ENCODE measurements at places on chromosomes 7 and 10.

- no peak for DNase-seq
Measured at GRCh38 chr7:43384616-43385308, 198.1 kb upstream of the STK17A start.

GRCh38 chr10:127802531-127803095, 65.6 kb downstream of the FOXI2 start:
- DNase-seq = no peak

- DNase-seq = no peak
Measured at GRCh38 chr7:33087356-33087755, 21.8 kb downstream of the RP9 start.

- no peak for DNase-seq
Measured at GRCh38 chr7:81232084-81232799, 313.4 kb upstream of the SEMA3C start.

DNA sequence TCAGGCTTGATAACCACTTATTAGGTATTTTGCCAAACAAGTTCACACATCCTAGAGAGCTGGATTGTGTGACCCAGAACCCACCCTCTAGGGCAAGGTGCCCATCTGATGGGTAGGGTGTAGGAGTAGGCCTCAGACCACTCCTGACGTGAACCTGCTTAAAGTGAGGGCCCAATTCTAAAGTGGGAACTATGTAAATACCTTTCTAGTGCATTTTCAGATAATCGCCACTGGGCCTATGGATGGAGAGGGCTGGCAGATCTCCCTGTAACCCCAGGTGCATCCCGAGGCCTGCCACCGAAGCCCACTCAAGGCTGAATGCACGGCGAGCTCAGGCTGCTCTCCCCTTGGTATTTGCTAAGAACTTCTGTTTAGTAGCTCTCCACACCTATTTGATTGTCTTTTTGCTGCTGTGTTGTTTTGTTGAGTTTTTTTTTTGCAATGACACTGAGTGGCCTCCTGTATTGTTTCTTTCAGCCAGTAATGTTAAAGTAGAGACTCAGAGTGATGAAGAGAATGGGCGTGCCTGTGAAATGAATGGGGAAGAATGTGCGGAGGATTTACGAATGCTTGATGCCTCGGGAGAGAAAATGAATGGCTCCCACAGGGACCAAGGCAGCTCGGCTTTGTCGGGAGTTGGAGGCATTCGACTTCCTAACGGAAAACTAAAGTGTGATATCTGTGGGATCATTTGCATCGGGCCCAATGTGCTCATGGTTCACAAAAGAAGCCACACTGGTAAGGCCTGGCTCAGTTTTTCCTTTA, 71.7 kb downstream of the IKZF1 start:
- DNase-seq = no peak

All from stimulated activated CD4-positive, alpha-beta T cell treated with anti-CD3 and anti-CD28 coated beads, Interleukin-1b, Interleukin-23, amount 100 ng/mL, for 4 hours (primary cell).